GM23248 (cell line): ENCODE measurements at places on chromosomes 2 and 18. TPM values are rescaled to one million over a fixed set of nuclear protein-coding genes. Genes with fewer than 3 reads are reported as not detected.
A peak's percentile ranks its signal among the peaks of the same experiment; 100 is the strongest.

- H3K36me3 ChIP-seq: no peaks in the 10 kb centered on the region
- H3K27ac ChIP-seq: no peak overlapping the region
- no peaks in the 10 kb centered on the region for H3K27me3 ChIP-seq
- H3K4me1 ChIP-seq: peaks cover 6% of the 10 kb centered on the region
- DNase-seq: no peak
Measured at GRCh38 chr18:59672235-59672711, 24.9 kb downstream of the CCBE1 start.

- H3K4me1 ChIP-seq: no peaks in the 10 kb centered on the region
- no peaks in the 10 kb centered on the region for H3K36me3 ChIP-seq
- H3K27ac ChIP-seq: no peak overlapping the region
- H3K4me3 ChIP-seq: no peak overlapping the region
- no peaks in the 10 kb centered on the region for H3K27me3 ChIP-seq
- no peak for DNase-seq
Measured at GRCh38 chr18:63303547-63303946, 16.0 kb downstream of the BCL2 start.

The DYNAP gene
- not detected in 2 replicates for total RNA-seq

The GCG gene
- total RNA-seq: not detected in 2 replicates

DNA sequence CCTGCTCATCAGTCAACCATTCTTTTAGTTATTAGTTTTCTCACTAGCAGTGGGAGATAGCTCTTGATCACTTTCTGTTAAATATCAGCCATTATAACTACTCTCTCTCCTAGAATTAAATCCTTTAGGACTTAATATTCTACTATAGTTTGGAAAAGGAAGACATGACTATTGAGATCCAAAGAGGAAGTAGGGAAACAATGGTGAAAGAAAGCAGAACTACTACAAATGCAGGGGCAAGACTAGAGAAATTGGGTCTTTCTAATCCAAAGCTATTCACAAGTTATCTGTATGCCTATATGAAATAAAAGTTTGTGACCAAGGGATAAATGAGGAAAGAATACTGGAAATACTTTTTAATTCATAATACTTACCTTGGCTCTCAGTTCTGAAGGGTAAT, 65.1 kb downstream of the SRBD1 start:
- no peaks in the 10 kb centered on the region for H3K4me1 ChIP-seq
- H3K27ac ChIP-seq: no peak overlapping the region
- no peak for DNase-seq
- H3K4me3 ChIP-seq: no peak overlapping the region

DNA sequence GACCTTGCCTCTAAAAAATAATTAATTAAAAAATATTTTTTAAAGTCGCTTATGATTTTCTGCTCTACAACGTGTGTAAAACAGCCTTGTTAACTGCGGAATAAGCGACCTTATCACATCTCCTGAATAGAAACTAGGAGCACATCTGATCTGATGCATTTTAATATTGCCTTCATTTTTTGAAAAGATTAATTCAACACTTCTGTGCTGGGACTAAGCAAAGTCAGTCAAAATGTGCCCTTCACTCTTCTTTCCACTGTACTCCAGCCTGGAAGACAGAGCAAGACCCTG, 12.6 kb downstream of the CLEC4F start:
- H3K36me3 ChIP-seq: no peaks in the 10 kb centered on the region
- DNase-seq: no peak
- H3K27me3 ChIP-seq: peaks cover 18% of the 10 kb centered on the region
- no peak overlapping the region for H3K27ac ChIP-seq
- H3K4me3 ChIP-seq: no peak overlapping the region

DNA sequence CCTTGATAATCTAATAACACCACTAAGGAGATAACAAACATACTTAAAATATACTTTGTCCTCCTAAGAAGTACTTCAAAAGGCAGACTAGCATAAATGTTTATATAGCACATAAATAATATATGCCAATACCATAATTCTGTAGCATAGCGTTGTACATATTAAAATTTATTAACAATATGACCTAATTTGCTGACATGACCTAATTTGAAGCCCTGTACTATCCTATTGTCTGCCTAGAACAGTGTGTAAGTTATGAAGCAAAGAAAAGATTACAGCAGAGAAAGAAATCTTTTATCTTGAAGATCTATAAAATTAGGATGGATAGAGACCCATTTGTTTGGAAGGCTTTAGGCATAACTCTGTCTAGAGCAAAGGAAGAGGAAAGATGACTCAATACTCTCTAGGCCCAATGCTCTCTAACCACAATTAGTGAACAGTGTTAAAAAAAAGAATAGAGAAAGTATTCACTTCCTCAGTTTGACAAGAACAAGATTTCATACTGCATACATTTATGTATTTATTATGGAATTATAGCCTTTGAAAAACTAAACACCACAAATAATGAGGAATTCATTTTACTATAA, 231.3 kb downstream of the ZRANB3 start:
- no peak overlapping the region for H3K27ac ChIP-seq
- no peaks in the 10 kb centered on the region for H3K27me3 ChIP-seq
- peaks cover 7% of the 10 kb centered on the region; the same call in 1 of the 2 replicates for H3K4me1 ChIP-seq
- DNase-seq: peak; percentile 45
- no peaks in the 10 kb centered on the region for H3K36me3 ChIP-seq
- H3K4me3 ChIP-seq: no peak overlapping the region

The CTAGE1 gene
- 0.11 TPM in 1 of 2 replicates, not detected in the other for total RNA-seq

DNA sequence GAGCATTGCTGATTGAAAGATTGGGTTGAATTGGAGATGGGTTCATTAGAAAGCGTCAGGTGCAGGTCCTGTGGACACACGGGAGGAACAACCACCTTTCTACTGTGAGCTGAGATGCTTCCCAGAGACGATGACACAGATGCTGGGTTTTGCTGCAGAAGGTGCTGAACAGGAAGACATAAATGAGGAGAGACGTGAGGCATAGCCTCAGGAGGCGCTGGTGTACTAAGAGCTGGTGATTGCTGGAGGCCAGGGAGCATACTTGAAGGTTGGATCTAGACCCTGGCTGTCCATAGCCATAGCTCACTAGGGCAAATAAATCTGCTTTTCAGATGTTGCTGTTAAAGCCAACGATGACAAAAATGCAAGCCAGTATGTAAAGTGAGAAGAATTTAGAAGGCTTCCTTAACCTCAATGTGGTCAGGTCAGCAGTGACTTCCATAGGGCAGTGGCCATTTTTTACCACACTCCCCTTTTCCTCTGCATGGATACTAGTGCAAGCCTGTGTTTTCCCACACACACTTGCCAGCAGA, 153.7 kb downstream of the SOX11 start:
- no peak for DNase-seq
- H3K4me3 ChIP-seq: no peak overlapping the region
- H3K4me1 ChIP-seq: no peaks in the 10 kb centered on the region
- H3K36me3 ChIP-seq: no peaks in the 10 kb centered on the region
- H3K27ac ChIP-seq: no peak overlapping the region
- H3K27me3 ChIP-seq: no peaks in the 10 kb centered on the region

DNA sequence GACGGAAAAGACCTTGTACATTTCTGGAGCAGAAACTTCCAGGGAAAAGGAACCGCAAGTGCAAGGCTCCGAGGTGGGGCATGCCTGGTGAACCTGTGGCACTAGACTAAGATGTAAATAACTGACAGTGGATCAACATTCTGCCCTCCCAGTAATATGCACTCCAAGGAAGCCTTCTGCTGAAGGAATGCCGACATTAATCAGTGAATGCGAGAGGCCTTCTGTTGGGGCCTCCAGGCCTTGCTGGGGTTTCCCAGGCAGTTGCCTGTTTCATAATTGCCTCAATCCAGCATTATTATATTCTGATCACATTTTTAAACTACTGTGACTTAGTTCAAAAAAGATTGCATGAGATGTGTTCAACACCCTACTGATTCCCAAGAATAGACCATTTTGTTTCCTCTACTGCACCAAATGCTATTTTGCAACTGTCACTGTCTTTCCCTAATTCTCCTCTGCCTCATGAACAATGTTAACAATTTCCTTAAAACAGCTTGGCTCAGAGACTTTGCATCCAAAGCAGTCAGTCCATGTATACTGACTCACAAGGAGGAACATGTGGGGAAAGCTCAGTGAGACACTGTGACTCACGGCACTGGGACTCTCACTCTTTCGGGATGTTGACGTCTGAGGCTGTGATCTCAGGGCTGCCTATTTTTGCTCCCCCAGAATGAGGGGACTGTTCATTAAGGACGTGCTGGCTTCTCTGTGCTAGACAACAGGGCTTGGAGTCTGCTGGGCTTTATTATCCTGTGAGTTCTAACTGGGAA, 10.5 kb upstream of the DSG2 start:
- no peak overlapping the region for H3K4me3 ChIP-seq
- H3K4me1 ChIP-seq: no peaks in the 10 kb centered on the region
- H3K27ac ChIP-seq: no peak overlapping the region
- no peaks in the 10 kb centered on the region; the same call in 1 of the 2 replicates for H3K27me3 ChIP-seq
- DNase-seq: peak; percentile 88
- no peaks in the 10 kb centered on the region for H3K36me3 ChIP-seq

DNA sequence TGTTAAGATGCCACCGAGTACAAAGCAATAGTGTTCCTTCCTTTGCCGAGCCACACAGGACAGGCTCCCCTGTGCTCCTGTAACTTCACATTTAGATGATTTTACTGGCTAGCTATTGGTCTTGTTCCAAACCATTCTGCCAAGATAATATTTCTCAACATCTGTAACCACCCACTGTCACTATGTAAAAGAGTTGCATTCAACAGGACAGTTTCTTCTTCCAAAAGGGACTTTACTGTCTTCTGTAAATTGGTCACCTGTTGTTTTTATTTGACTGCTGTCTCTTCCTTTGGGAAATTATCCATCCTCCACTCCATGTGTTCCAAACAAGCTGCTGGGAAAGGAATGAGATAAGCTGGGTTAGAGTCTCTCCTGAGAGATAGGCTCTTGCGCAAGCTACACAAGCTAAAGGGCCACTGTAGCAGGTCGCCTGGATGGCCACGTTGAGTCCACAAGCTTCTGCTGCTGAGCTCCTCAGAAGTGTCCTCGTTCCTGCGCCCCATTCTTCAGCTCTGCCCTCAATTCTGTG, 14.4 kb upstream of the BZW1 start:
- H3K27me3 ChIP-seq: no peaks in the 10 kb centered on the region

DNA sequence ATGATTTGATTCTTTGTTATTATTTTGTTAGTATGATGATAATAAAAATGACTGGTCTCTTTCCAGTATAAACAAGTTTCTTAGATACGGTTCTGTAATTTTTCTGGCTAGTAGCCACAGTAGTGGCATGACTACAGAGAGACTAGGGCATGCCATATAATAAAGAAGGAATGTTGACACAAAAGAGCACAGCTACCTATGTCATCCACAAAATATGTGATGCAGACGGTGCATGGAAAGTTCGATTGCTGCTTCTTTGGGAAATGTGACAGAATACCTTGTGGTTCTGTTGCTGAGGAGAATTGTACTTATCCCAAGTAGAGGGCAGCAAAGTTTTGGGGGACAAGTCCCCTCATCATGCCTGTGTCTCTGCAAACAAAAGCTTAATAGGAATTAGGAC, 26.1 kb upstream of the SETBP1 start:
- DNase-seq: peak; percentile 87
- peak overlapping the region; percentile 43 for H3K27ac ChIP-seq
- H3K36me3 ChIP-seq: no peaks in the 10 kb centered on the region
- H3K4me3 ChIP-seq: no peak overlapping the region
- H3K4me1 ChIP-seq: peaks cover 24% of the 10 kb centered on the region

GRCh38 chr2:102771114-102771513, 9.3 kb downstream of the TMEM182 start:
- no peak overlapping the region for H3K27ac ChIP-seq
- H3K4me1 ChIP-seq: no peaks in the 10 kb centered on the region
- no peak for DNase-seq
- H3K4me3 ChIP-seq: no peak overlapping the region
- no peaks in the 10 kb centered on the region for H3K36me3 ChIP-seq
- no peaks in the 10 kb centered on the region for H3K27me3 ChIP-seq

- H3K4me3 ChIP-seq: no peak overlapping the region
- no peaks in the 10 kb centered on the region for H3K36me3 ChIP-seq
- no peak overlapping the region for H3K27ac ChIP-seq
- H3K4me1 ChIP-seq: no peaks in the 10 kb centered on the region
Measured at GRCh38 chr2:139177041-139177440, 396.9 kb upstream of the NXPH2 start.

DNA sequence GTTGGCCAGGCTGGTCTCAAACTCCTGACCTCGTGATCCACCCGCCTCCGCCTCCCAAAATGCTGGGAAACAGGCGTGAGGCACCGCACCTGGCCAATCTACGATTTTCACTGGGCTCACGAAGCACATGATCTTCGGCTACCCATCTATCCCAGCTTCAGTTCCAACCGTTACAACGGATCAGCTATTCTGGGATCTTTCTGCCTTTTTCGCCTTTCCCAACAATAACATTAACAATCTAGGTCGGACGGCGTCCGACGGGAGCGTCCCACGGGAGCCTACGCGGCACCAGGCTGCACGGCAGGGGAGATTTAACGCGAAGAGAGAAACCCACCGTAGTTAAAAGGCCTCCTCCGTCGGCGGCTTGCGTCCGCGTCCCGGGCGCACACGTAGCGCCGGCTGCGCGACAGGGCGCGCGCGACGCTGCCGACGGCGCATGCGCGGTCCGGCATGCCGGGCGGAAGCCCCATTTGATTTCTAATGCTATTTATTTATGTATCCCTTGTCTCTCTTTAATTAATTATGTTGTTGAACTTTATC, at the start of gene MSL3B:
Gene MSL3B, minus strand, starts transcription at position 394 of the 540 bp plus-strand sequence.
- H3K27me3 ChIP-seq: no peaks in the 10 kb centered on the region; the same call in 1 of the 2 replicates
- H3K36me3 ChIP-seq: no peaks in the 10 kb centered on the region
- peak within 1 kb of the TSS; percentile 28; the same call in 1 of the 2 replicates for H3K27ac ChIP-seq

DNA sequence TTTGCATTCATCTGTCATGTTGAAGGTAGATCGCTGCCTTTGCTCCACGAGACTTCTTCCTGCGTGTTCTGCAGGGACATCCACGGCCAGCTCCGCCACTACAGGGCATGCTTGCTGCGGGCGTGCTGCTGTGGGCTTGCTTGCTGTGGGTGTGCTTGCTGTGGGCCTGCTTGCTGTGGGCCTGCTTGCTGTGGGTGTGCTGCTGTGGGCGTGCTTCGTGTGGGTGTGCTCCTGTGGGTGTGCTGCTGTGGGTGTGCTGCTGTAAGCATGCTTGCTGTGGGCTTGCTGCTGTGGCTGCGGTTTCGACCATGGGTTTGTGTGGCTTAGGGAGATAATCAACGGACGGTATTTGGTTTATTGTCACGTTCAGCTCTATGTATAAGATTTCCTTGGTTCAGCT, 161.3 kb upstream of the NFATC1 start:
- no peaks in the 10 kb centered on the region for H3K4me1 ChIP-seq
- no peak overlapping the region for H3K4me3 ChIP-seq
- H3K36me3 ChIP-seq: no peaks in the 10 kb centered on the region
- DNase-seq: no peak
- no peak overlapping the region for H3K27ac ChIP-seq

DNA sequence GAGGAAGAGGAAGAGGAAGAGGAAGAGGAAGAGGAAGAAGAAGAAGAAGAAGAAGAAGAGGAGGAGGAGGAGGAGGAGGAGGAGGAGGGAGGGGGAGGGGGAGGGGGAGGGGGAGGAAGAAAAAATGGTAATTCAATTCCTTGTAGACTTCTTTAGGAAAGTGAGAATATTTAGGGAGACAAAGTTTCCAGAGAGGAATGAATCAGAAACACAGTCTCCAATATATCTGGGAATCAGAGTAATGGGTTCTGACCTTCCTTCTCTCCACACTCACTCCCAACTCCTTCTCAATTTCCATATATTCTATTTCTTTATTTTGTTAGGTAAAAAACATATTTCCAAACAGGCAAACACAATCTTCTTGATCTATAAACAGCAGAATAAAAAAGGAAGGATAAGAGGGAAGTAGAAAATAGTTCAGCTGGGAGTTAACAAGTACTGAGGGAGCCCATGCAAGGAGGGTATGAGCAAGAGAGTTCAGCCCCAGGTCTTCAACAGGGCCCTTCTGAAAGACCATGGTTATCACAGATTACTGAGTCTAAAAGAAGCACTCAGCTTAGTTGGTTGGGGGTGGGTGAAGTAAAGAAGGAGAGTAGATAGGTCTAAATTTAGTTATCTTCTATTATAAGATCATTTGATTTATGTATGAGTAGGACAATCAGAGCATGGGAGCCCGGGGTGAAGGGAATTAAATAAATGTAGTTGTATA, 480.8 kb downstream of the NRXN1 start:
- H3K27me3 ChIP-seq: no peaks in the 10 kb centered on the region
- H3K4me3 ChIP-seq: no peak overlapping the region
- H3K36me3 ChIP-seq: no peaks in the 10 kb centered on the region
